ENCODE measurements at places on chromosomes 13 and 19. TPM values are rescaled to one million over a fixed set of nuclear protein-coding genes. Genes with fewer than 3 reads are reported as not detected.

The SLC6A16 gene
- 4.9 TPM for total RNA-seq

The ZNF20 gene
- total RNA-seq, result 6.6 TPM

The FCHO1 gene
- total RNA-seq, result 8.7 TPM

The REX1BD gene
- 60.4 TPM for total RNA-seq

The KCNRG gene
- total RNA-seq, result 2.7 TPM

The ZNF358 gene
- 54.9 TPM for total RNA-seq

The REXO1 gene
- total RNA-seq, result 29.1 TPM

The ARL11 gene
- 7.5 TPM for total RNA-seq

The STAP2 gene
- total RNA-seq, result 11.8 TPM

The PRR22 gene
- total RNA-seq, result 2.7 TPM

The PRR19 gene
- 0.71 TPM for total RNA-seq

The ZNF780B gene
- total RNA-seq, result 27.1 TPM

The DOCK6 gene
- 106 TPM for total RNA-seq

The WDR87 gene
- total RNA-seq, result not detected

Data from lower lobe of right lung (tissue), 2 donors.